NCI-H1417 (cell line): ENCODE measurements at places on chromosomes 2 and 18.

DNA sequence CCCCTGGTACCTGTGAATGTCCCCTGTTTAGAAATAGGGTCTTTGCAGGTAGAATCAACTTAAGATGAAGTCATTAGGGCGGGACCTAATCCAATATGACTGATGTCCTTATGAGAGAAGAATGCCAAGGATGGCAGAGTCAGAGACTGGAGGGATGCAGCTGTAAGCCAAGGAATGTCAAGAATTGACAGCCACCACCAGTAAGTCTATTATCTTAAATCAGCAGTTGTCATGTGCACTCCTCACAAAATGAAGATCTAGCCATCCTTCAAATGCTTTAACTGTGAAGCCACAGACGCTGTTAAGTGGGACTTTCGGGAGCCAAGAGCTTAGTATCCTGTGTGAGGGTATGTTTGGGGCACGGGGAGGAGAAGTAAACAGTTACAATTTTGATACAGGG is 83.2 kb downstream of the ITGA4 start:
- no peak for DNase-seq

DNA sequence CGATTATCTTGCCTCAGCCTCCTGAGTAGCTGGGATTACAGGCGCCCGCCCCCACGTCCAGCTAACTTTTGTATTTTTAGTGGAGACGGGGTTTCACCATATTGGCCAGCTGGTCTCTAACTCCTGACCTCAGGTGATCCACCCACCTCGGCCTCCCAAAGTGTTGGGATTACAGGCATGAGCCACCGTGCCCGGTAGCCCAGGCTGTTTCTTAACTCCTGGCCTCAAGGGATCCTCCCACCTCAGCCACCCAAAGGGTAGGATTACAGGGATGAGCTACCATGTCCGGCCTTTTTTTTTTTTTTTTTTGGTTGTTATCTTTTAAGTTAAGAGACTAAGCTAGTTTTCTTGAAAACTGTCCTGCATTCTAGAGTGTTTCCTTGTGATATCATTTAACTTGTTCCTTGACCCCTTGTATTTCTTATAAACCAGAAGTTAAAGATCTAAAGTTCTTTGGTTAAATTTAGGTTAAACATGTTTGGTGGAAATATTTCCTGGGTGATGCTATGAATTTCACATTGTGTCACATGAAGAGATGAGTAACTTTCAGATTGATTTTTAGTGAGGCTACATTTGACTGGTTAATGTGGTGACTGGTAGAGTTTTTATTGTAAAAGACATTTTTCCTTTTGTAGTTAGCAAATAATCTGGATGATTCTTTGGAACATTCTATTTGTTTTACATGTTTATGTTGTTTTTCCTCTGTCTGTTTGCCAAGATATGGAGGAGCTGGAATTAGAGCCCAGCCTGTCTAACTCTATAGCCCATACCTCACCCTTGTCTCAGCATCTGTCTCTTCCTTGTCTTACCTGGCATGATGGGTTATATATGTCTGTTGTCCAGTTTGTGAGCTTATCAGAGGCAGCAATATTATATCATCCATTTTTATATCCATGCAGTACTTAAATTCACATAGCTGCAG is 5.2 kb downstream of the NCAPH start:
- no peak for DNase-seq

DNA sequence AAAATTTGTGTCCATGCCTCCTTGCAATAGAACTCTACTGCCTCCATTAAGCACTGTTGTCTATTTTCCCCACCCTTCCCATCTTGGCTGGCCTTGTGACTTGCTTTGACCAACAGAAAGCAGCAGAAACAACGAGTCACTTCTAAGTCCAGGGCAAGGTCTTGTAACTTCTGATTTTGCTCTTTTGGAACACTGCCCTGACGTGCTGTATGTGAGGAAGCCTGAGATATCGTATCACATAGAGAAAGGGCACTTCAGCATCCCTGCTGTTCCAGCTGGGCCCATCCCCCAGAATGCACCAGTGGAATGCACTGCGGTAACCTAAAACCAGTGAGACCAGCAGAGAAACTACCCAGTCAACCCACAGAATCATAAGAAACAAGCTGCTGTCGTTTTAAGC is 28.1 kb downstream of the NCKAP1 start:
- DNase-seq, result no peak

GRCh38 chr2:42425697-42426096 is 64.7 kb upstream of the COX7A2L start:
- DNase-seq, result no peak

DNA sequence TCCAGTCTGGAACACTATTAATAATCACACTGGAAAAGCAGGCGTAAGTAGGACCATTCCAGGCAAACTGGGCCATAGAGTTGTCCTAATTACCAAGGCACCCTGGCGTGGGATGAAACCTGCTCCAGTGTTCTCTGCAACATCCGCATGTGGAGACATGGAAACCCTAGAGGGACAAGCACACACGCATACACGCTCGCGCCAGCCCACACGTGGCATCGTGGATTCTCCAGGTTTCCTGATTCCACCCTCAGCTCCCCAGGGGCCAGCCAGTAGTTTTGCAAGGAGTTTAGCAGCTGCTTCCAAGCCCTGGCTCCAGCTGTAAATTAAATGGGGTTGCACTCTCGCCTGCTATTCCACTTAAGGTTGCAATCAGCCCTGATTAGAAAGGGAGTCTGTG is 127.7 kb downstream of the DYSF start:
- no peak for DNase-seq

DNA sequence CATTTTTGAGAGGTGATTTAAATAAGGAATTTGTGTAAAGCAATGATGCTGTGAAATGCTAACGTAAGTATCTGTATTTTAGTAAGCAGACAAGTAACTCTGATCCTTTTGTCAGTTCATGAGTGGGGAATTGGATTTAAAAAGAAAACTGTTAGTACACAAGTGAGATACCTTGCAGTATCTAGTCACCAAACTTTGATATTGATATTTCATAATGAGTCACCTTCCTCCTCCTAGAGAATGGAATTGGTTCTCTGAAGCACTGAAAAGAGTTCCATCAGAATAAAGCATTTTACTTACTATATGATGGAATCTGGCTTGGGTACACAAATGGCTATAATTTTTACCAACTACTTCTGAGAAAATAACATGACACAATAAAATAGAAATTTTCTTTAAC is 232.2 kb downstream of the ZNF804A start:
- no peak for DNase-seq

- peak; percentile 80 for DNase-seq
These were observed 928 bp upstream of the FOSL2 start for GRCh38 chr2:28391564-28392296.

GRCh38 chr2:79171348-79171958 is 11.9 kb upstream of the REG3A start:
- DNase-seq, result no peak

DNA sequence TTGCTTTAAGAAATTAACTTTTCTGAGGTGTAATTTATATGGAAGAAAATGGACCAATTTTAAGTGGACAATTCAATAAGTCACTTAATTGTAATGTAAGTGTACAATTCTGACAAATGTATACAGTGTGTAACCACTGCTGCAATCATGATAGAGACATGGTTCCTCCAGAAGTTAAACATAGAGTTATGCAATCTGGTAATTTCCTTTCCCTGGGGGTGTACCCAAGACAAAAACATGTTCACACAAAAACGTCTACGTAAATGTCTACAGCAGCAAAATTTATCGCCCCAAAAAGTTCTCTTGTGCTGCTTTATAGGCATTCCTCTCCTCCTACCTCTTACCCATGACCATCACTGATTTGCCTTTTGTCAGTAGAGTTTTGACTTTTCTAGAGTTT is 141.5 kb downstream of the AQP4 start:
- DNase-seq, result no peak

DNA sequence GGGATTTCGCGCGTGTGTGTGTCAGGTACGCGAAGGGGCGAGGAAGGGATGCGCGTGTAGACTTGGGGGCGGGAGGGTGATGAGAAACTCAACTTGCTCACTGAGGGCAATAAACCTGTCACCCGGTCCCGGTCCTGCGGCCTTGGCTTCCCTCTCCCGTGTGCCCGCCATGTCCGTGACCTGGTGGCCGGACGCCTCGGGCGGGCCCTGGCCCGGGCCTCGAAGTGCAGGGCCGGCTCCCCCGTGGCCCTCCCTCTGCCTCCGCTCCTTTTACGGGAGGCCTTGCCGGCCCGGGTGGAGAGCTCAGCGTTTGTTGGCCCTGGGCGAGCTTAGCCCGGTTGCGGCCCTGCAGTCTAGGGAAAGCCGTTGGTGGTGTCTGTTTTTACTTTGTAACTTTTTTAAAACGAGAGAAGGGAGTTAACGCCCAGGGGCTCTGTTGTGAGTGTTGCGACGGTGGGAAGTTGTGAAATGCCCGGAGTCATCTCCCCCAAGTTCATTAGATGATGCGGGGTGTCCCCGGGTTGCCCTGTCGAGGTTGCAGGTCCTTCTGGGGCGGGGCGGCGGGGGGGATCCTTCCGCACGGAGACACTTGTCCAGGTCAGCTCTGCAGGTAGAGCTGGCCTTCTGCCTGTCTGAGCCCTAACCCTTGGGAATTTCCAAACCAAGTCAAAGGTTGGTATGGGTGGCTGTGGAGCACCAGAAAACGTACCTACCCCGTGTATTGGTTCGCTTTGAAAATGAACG is 883 bp downstream of the SMCHD1 start:
- DNase-seq, result peak; percentile 81

GRCh38 chr2:238763471-238763995 is 84.4 kb upstream of the TWIST2 start:
- DNase-seq, result no peak
